Femur (tissue), 1 donor: ENCODE measurements at places on chromosomes 7 and 10.
A peak's percentile ranks its signal among the peaks of the same experiment; 100 is the strongest.

DNA sequence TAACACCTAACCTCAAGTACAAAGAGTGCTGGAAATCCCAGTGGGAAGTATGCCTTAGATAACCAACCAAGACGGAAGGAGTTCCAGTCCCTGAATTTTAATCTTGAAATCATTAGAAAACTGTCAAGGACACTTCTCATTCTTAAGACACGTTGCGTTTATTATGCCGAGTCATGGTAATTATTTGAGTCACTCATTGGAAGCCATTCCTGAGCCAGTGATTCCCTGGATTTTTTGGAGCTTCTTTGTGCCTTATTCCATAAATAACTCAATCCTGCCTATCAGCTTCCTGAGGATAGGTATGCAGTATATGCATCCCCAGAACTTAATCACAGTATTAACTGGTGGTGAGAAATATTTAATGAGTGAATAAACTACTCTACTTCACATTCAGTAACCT lies 77.4 kb downstream of the PPP1R17 start:
- no peak for DNase-seq

DNA sequence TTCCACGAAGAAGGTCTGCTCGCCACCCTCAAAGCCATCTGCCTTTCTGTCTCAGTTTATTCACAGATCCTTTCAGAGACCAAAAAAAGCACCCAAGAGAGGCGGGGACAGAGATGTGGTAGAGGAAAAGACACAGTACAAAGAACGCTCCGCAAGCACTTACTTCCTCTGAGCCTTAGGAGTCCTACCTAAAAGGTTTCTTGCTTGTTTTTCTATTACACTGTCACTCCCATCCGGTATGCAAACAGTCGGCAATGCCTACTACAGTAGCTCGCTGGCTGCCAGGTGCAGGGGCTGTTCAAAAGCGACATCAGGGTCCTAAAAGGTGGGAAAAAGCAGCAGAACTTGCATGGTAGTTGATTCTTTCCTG lies 816 bp downstream of the TECPR1 start:
- DNase-seq: no peak

DNA sequence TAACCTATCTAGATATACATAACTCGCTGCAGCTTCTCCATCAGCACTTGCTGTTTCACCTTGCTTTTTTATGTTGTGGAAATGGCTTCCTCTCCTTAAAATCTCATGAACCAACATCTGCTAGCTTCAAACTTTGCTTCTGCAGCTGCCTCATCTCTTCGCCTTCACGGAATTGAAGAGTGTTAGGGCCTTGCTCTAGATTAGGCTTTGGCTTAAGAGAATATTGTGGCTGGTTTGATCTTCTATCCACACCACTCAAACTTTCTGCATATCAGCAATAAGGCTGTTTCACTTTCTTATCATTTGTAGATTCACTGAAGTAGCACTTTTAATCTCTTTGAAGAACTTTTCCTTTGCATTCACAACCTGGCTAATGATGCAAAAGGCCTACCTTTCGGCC lies 49.2 kb upstream of the AGR3 start:
- no peak for DNase-seq

DNA sequence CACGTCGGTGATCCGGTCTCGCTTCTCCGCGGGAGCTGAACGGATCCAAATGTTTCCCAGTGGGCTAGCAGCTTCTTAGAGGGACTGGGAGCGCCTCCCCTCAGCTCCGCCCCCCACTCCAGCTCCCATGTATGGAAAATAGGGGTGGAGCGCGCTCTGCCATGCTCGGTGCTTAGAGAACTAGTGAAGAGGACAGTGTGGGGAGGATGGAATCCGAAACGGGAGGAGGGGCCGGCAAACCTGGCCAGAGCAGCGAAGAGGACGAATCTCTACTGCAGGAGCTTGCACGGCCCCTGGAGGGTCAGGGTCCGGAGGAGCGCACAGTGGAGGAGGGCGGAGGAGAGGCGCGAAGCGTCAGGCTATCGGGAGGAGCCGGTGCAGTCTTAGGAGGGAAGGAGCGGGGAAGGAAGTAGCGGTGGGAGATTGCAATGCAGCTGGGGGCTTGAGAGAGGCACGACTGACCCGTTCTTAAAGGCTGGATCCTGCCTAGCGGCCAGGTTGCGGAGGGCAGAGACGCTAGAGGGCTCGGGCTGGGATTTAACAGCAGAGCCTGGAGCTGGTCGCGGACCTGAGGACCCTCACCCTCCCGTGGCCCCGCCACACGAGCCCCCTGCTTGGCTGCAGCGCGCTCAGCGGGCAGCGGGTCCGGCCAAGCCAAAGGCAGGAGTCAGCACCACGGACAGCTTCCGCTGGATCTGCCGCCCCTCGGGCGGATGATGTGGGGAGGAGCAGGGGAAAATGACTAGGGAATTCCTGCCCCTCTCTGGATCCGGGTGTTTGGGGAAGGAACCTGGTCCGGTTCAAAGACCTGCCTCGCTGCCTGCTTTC lies at the start of gene PRLHR:
Gene PRLHR, minus strand, starts transcription at position 51 of the 828 bp plus-strand sequence. CDS start 404 bp downstream, outside the sequence.
- peak; percentile 41 for DNase-seq

DNA sequence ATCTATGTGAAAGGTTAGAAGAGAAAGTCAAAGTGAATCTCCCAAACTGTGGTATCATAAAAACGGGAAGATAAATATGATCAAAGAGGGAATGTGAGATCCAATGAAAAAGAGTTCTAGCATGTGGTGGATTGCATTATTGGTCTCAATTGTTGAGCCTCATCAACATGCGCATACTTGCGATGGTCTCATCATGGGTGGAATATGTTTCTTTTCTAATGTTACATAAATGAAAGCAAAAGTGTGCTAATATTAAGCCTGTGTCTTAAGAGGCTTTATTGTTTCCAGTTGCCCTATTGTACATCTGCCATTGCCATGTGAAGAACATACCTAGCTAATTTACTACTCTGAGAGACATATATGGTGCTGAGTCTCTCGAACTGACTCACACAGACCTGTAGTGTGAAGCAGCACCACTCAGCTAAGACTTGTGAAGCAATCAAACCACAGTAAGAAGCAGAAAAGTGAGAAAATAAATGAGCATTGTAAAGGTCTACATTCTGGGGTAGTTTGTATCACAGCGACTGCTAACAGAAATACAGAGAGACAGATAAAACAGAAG lies 645.5 kb upstream of the PCDH15 start:
- DNase-seq: no peak

GRCh38 chr10:7491949-7492659 lies 81.3 kb upstream of the SFMBT2 start:
- DNase-seq: no peak
